CD4-positive, alpha-beta T cell treated with Interleukin-6 at 100 ng/mL for 8 hours (primary cell): ENCODE measurements at places on chromosomes 5 and 9.

DNA sequence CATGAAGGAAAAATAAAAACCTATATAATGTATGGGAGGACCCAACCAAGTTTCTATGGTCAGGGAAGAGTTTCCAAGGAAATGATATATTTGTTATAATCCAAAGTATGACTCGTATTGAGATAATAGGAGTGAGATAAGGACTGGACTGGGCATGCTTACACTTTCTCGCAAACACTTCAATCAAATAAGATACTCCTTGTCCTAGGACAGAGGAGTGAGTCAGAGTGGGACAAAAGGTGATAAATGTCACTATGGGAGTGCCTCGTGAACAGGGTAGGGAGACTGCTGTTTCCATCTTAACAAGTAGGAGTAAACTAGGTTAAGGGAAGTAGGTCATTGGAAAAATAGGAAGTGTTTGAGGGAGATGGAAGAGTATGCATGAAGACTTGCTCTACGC, 47.2 kb downstream of the MACIR start:
- DNase-seq: no peak

DNA sequence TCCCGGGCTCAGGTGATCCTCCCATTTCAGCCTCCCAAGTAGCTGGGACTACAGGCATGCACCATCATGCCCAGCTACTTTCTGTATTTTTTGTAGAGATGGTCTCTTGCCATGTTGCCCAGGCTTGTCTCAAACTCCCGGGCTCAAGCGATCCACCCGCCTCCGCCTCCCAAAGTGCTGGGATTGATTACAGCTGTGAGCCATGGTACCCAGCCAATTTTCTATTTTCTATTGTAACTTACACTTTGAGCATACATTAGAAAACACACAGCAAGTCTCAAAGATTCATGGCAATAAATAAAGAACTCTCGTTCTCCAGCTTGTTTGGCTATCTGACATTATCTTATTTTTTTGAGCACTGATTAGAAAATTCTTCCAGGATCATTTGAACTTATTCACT, 228.7 kb downstream of the ADAMTS6 start:
- no peak for DNase-seq

DNA sequence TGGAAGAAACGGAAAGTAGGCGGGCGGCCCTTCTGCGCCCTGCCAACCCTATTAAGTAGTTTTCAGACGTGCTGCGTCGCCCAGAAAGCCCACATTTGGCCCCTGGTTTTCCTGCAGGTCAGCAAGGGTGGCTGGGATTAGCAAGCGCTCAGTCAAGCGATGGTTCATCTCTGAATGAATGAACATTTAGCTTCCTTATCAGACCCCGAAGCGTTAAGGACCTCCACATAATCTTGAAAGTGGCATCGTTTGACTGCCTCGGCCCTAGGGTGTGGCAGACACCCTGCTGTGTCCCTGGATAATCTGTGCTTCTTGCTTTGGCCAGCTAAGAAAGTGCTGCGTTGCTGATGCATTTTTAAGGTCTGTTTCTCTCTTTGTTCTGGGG, 684 bp downstream of the TOR1B start:
- no peak for DNase-seq

GRCh38 chr5:175582697-175583096, 75.2 kb upstream of the HRH2 start:
- no peak for DNase-seq

- no peak for DNase-seq
Observed at GRCh38 chr9:114771889-114772288, 34.0 kb downstream of the TNFSF15 start.

DNA sequence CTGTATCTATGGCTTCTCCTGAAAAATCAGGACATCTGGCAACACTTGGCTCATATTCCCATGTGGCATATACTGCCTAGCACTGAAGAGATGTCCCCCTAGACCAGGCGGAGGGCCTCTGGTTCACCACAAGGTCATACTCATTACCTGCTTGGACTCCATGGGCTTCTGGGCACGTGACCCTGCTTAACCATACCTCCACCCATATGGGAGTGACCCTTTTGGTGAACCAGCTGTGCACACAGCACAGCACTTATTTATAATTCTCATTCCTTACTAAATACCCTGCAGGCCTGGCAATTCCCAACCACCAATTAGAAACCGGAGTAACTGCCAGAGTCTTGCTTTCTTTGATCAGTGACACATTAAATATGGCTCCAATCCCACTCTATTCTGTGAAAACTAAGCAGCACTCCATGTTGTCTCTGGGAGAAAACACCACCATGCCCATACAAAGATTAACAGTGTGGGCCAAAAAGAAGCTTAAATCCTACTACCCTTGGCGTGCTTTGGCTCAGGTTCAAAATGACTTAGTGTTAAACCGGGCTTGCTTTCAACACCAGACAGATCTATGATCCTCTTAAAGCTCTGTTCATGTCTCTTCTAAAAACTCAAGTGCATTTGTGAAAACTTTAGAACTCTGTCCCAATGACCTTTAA, 57.7 kb downstream of the MTMR12 start:
- no peak for DNase-seq

DNA sequence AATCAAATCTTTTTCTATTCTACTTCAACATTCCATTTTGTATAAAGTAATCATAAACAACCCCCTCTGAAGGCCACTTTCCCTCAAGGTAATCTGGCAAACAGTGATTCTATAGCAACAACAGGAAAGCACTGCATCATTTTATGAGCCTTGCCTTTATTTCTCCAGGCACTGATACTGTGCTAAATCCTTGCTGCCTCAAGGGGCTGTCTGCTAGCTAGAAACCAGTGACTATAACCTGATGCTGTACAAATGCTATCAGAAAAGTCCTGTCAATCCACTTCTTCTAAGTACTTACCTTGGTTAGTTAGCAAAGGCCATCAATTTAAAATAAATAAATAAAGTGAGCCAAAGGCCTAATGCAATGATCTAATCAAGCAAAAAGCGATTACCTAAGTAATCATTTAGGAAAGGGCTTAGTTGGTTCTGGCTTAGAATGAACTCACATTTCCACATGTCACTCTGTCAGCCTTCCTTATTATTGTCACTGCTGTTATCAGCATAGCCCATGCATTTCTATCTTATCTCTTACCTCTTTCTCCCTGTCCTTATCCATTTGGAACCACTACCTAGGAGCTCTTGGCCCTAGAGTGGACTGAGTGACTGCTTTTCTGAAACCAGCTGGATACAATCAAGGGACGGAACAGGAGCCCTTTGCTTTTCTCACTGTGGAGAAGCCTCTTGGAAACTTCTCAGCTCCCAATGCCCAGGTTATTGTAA, 246.1 kb upstream of the MEF2C start:
- DNase-seq: no peak

DNA sequence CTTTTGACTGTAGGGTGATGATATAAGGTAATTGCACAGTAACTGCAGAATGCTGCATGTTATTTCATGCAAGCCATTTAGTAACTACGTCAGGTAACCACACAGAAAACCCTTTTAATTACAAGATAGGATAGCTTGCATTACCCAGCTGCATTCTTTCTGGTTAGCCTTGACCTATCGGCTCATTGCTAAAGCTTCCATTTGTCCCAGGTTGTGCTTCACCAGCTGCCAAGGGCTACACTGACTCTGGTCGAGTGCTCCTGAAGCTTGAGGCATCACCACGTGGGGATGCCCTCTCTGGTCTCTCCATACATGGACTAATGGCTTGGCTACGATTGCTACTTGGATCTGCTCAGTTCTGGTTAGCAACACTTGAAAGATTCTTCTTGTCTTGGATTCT, 81.1 kb upstream of the SLC12A2 start:
- DNase-seq: no peak

DNA sequence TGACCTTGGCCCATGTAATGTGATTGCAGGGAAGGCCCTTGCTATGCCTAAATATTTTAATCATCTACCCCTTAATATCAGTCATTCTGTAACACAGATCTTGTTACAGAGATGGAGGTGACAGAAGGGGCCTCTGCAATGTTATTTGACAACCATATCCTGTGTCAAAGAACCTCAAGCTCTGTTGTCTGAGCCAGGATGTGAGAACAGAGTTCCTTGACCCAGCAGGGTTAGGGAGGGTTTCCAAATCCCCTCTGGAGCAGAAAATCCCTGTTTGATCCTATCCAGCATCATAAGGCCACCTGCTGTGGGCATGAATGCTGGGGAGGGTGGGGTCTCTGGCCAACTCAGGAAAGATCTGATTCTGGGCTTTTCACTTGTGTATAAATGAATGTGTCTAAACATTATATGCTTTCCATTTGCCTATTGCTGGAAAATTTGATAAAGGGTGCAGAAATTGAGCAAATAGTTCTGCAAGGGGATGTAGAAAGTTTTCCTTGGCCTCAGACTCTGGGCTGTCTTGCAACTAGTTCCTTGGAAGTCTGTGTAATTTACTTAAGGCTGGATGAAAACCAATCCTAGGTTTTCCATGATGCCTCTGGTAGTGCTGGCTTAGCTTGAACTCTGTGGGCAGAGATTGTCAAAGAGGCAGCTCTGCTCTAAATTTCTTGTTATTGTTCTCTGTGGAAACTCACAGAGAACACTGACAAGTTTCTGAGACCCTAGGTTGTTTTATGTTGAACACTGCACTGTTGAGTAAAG, 71.0 kb downstream of the PGM5 start:
- no peak for DNase-seq

- no peak for DNase-seq
Observed at GRCh38 chr9:9585920-9586319, 1026.9 kb downstream of the PTPRD start.

GRCh38 chr5:110651507-110651906, 75.0 kb downstream of the TMEM232 start:
- no peak for DNase-seq

GRCh38 chr9:96136992-96137670, 164.8 kb downstream of the HSD17B3 start:
- DNase-seq: no peak

GRCh38 chr9:32200896-32201295, 183.5 kb upstream of the ACO1 start:
- no peak for DNase-seq

GRCh38 chr5:1347571-1347970, 2.7 kb upstream of the CLPTM1L start:
- DNase-seq: no peak
